ENCODE measurements at places on chromosomes 7 and 10. TPM values are rescaled to one million over a fixed set of nuclear protein-coding genes. Genes with fewer than 3 reads are reported as not detected.

Gene LGI1
- not detected for total RNA-seq

Gene ACTL6B
- total RNA-seq = not detected

Gene OR2F2
- total RNA-seq = not detected

Gene TUBB8
- not detected for total RNA-seq

Gene OR2A12
- total RNA-seq = not detected

Gene ASAH2
- total RNA-seq = 0.31 TPM

Gene SLC16A9
- 0.16 TPM for total RNA-seq

Gene TAS2R16
- not detected for total RNA-seq

Gene CYP2C19
- total RNA-seq = not detected

Gene ANKRD30A
- total RNA-seq = not detected

Gene NACAD
- 0.32 TPM for total RNA-seq

Gene CDC14C
- not detected for total RNA-seq

Measured in bladder microvascular endothelial cell (primary cell).